PC-3 (cell line): ENCODE measurements at places on chromosomes 7 and 10. TPM values are rescaled to one million over a fixed set of nuclear protein-coding genes. Genes with fewer than 3 reads are reported as not detected.

The GIMAP4 gene
- not detected in 2 replicates for total RNA-seq

The FAM24B gene
- total RNA-seq = 5.2 and 12.4 TPM in 2 replicates

The SORBS1 gene
- total RNA-seq = 3.7 and 4.1 TPM in 2 replicates

The HOXA3 gene
- 4.5 and 13.8 TPM in 2 replicates for total RNA-seq
